Stimulated activated CD4-positive, alpha-beta T cell treated with anti-CD3 and anti-CD28 coated beads, Interleukin-2, amount 100 ng/mL, for 48 hours (primary cell): ENCODE measurements at places on chromosomes 5 and 9.
A peak's percentile ranks its signal among the peaks of the same experiment; 100 is the strongest.

DNA sequence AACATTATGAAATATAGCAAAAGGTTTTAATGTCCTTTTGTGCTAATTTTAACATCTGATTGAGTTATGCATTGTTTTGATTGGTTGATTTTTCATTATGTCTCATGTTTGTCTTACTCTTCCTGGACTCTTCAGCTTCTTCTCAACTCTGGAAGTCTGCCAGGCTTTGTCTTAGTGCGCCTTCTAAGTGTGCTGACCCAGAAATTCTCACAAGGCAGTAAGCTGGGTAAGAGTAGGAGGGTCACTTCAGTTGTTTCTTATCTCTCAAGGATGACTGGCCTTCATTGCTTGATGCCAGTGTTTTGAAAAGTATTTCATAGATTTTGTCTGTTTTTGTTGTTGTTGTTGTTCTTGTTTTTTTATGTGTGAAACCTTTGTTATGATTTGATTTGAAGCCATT is 59.2 kb downstream of the RIC1 start:
- no peak for DNase-seq

DNA sequence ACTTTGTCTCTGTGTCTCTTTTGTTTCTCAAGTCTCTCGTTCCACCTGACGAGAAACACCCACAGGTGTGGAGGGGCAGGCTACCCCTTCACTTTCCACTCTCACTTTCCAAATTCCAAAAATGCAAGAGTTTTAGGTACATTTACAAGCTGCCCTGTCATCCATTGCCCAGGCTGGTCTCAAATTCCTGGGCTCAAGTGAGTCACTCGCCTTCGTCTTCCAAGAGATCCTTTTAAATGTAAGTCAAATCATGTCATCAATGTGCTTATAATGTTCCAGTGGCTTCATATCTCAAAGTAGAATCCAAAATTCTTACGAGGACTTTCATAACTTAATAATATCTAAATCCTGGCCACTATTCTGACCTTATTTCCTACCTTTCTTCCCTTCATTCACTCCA is 20.4 kb upstream of the UGCG start:
- DNase-seq = no peak

- DNase-seq = no peak
These were observed 248.0 kb downstream of the DRD1 start for GRCh38 chr5:175195698-175196656.

GRCh38 chr5:31531543-31531887 is 378 bp downstream of the DROSHA start:
- no peak for DNase-seq

- no peak for DNase-seq
These were observed 166.2 kb upstream of the KLF9 start for GRCh38 chr9:70580606-70581195.

DNA sequence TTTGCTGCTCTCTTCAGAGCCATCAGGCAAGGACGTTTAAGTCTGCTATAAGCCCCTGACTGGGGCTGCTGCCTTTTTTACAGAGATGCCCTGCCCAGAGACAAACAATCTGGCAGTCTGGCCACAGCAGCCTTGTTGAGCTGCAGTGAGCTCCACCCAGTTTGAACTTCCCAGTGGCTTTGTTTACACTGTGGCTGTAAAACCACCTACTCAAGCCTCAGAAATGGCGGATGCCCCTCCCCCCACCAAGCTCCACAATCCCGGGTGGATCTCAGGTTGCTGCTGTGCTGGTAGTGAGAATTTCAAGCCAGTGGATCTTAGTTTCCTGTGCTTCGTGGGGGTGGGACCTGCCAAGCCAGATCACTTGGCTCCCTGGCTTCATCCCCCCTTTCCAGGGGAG is 59.7 kb upstream of the SNCAIP start:
- DNase-seq = no peak

DNA sequence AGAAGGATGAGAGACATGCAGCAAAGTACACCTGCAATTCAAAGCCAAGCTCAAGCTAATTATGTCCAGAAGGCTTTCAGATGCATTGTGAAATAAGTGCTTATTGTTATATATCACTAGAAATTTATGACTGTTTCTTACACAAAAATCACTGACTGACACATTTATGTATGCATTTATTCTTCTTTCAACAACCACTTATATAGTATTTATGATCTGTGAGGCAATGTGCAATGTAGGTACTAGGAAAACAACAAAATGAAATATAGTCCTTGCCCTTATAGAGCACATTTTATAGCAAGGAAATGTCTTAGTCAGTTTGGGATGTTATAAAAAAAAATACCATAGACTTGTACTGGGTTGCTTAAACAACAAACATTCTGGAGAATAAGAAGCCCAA is 167.6 kb downstream of the YIPF5 start:
- DNase-seq = no peak

DNA sequence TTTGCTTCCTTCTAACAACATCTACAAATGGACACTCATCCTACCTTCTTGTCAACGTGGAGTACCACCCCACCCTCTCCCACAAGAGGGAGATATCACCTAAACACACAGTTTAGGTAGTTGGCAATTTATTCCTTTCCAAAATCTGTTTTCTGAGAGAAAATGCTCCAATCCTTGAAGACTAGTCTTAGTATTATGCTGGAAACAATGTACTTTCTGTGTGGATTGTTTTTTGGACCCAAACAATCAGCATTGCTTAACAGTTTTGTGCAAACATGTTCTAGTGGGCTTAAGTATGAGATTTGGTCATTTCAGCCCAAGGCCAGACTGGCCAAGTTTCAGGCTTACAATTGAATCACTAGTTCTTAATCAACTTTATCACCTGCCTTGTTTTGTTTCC is 359.1 kb downstream of the ARHGEF28 start:
- DNase-seq = no peak

DNA sequence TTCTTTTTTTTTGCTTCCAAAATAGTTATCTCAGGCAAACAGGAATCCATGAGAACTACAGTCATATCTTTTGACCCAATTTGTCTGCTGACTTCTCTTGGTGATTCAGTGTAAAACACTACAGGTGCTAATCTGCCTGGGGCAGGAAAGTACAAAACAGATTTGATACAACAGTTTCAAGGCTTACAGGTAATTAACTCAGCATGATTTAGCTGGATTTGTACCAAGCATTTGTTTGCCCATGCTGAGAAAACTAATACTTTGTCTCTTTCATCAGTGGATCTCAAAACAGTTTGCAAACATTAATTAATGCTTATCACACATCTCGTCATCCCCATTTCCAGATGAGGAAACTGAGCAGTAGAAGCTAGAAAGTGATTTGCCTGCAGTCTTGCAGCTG is 312.5 kb upstream of the SEMA6A start:
- DNase-seq = no peak

DNA sequence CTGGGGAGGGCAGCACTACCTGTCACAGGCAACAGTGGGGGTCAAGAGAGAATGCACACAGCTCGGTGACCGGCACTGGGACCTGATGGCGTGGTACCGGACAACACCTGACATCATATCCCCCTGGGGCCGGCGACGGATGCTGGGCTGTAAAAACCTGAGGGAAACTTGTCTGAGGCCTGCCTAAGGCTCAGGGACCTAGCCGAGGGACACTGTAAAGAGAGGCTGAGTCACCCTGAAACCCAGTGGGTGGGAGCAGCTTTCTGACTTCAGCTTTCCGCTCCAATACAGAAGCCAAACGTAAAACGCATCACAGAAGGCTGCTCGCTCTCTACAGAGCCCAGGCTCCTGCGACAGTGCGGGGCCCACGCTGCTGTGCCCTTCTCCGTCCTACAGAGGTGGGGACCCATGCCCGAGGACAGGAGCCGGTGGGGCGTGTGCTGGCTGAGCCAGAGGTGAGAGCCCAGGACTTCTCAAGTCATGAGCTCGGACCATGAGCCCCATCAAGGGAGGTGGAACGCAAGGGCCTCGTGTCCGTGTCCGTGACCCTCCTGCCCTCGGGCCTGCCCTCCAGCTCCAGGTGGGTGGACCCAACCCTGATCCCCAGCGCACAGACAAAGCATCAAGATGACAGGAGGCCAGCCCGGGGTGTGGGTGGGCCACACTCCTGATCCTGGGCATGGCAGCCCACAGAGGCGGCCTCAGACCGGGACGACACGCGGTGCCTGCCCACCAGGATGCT is 5.3 kb downstream of the RALGDS start:
- peak; percentile 58 for DNase-seq

DNA sequence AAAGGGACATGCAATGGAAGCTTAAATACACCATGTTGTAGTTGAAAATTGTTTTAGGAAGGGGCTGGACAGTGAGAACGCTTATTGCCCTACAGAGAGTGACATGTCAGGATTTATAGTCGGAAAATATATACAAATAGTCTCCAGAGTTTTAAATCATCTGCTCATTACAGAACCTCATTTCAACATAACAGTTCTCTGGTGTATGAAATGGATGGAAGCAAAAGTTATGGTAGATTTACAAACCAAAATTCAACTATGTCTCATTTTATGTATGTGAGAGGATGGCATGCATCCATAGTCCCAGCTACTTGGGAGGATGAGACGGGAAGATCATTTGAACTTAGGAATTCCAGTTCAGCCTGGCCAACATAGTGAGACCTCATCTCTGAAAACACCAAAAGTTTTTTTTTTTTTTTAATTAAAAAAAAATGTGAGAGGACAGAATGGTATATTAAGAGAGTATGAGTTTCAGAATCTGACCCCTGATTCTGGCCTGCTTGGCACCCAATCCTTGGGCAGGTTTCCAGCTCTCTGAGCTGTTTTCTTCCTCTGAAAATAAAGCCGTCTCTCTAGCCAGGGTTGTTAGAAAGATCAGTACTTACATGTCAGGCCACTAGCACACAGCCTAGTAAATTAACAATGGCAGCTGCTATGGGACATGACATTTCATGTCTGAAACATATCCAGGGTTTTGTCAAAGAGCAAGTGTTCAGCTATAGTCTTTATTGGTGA is 40.1 kb downstream of the IQGAP2 start:
- no peak for DNase-seq

DNA sequence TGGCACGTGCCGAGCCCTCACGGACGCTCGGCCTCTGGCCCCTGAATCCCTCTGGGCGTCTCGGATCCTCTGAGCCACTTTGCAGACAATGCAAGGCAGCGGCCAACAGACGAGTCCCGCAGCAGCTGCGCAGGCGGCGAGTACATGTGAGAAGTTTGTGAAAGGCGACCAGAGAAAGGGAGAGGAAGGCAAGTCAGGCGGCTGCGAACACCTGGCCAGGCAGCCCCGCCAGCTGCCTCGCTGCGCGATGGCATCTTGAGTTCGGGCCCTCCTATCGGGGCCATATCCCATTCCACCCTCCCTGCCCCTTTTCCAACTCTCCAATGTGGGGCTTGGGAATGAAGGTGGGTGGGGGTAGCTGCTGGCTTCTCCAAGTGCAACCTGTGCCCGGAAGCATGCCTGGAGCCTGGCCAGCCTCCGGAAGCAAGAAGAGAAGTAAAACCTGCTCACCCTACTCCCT is 4.5 kb upstream of the POU4F3 start:
- no peak for DNase-seq

- DNase-seq = no peak
These were observed 39.5 kb upstream of the TNFSF15 start for GRCh38 chr9:114845373-114845772.

- DNase-seq = no peak
These were observed 65.7 kb upstream of the TNFAIP8 start for GRCh38 chr5:119290161-119290569.

DNA sequence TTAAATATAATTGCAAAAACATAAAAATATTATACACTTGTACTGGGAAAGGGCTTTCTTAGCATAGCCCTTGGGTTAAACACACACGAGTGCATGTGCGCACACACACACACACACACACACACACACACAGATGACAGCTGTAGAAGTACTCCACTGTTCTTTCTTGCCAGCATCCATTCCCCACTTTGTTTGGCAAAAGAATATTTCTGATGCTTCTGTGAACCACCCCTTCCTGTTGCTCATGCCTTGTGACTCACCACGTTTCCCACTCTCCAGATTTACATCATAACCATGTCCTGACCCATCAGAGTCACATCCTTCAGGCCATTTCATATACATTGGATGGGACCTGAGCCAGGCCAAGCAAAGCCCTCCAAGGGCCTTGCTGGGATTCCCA is 280.1 kb downstream of the DNAH5 start:
- DNase-seq = no peak

- no peak for DNase-seq
These were observed 84.1 kb downstream of the TLE1 start for GRCh38 chr9:81605170-81605670.

- DNase-seq = no peak
These were observed 53.5 kb upstream of the SLC28A3 start for GRCh38 chr9:84394036-84394435.

DNA sequence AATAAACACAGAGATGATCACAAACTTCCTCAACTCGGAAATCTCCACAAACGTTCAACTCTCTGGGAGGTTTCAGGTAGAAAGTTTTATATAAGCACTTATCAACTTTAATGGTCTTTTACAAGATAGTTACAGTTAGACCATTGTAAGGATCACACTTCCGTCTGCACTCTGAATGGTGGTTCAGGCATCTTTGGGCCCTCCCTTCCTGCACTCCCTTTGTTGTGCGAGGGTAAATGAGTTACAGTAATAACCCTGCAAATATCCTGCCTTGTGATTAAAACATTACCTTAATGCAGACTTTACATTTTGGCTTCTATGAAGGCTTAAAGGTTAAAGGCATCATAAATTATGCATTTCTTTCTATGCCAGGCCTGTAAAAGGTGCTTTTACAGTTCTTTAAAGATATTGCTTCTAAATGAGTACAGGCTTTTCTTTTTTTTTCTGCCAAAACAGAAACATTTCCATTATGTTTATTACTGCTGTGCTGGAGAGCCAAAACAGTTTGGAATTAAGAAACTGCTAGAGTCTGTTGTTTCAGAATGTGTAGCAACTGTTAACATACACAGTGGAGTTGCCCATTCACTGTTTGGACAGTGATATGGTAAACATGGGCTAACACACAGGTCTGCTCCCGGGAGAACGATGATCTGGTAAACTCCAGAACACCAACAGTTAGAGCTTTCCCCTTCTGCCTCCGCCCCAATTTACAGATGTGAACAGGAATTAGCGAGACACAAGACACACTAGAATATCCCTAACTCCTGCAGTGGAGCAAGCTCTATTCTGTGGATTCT is 1.1 kb downstream of the PRUNE2 start:
- no peak for DNase-seq

GRCh38 chr5:176492431-176492830 is 44.2 kb downstream of the FAF2 start:
- DNase-seq = no peak

DNA sequence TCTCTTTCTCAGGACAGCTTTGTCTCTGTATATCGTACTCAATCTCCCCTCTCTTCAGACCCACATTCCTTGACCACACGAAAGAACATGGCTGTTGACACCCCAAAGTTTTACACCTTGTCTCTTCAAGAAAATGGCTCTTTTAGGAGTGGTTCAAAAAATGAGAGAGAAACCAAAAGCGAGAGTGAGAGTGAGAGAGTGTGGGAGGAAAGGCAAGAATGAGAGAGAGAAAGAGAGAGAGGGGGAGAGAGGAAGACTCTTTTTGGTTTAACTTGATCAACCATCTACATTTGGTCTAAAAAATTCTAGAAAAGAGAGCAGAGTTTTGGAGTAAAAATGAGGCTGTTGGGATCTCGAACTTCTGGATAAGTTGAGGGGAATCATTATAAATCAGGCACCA is 581.8 kb upstream of the WWC1 start:
- no peak for DNase-seq
